ENCODE measurements at places on chromosomes 6 and 20.

GRCh38 chr20:50335866-50336265 lies 145.2 kb downstream of the CEBPB start:
- no peak for DNase-seq

DNA sequence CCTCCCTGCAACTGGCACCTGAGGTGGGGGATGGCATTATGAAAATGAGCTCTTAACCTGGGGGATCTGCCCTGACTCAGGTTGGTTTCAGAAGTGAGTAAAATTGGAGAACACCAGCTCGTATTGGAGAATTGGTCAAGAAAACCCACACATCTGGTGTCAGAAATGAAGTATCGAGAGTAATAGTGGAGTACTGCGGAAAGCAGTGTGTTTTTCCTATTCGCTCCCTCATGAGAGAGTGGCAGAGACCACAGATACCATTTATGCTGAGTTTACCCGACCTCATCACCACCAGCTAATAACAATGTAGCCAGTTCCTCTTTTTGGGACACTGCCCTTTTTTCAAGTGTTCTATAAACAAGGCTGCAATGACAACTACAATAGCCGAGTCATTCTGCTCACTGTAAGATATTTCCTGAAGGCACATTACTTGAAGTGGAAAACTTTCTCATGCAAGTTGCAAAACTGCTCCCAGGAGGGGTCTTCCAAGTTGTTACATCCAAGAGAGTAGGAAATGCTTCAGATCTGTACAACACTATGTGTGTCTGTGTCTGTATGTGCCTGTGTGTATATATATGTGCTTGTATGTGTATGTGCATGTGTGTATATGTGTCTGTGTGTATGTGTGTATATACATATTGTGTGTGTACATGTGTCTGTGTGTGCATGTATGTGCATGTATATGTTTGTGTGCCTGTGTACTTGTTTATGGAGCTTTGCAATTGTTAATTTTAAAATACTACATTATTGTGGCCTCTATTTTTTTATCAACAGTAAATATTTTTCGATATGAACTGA lies 106.0 kb upstream of the CST7 start:
- no peak for DNase-seq

DNA sequence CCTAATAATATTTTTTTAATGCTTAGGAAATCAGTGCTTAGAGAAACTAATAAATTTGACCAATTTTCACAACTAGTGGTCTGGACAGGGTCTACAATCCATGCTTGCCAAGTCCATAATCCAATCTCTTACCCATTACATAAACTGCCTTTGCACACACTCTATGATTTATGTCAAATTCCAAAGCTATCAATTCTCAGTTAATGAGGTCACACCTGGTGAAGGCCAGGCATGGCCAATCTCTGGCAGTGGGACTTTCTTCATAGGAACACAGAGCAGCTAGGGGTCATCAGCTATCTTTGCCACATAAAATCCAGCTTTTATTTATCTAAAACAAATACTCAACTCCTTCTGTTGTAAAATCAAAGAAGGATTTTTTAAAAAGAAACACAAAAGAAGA lies 21.2 kb downstream of the PAK5 start:
- no peak for DNase-seq

DNA sequence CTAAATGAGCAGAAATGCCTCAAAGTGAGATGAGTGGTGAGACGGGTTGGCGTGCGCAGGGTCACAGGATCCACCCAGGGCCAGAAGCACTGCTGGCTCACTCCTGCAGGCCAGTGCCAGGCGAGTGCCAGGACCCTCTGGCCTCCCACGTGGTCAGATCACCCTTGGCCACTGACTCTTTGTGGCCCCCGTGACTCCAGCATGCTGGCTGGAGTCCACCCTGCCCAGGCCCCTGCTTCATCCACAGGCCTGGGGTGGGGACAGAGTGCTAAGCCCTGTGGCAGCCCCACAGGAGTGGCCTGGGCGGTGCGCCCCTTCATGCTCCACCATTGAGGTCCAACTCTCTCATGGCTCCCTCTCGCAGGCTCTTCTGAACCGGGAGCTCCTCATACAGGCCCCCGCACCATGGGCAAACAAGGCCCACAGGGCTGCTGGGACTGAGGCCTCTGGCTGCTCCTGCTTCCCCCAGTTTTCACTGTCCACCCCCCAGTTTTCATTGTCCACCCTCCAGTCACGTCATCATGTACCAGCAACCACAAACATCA lies 61.6 kb downstream of the ABHD12 start:
- DNase-seq, result no peak

DNA sequence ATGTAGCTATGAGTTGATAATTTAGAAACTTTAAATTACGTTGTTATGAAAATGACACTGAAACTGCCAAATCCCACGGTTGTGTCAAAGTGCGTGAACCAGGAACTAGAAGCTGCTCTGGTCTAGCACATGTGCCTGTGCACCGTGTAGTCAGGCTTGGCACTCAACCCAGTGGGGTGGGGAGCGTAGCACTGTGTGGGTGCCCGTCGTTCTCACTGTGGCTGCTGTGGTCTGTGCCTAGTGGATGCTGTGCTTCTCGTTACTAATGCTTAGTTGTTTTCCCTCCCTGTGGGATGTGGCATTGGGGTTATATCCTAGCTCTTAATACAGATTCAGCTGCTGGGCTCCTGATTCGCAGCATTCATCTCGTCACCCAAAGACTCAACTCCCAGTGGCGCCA lies 46.2 kb upstream of the ADIG start:
- DNase-seq, result no peak

GRCh38 chr6:22221211-22221610 lies 75.6 kb downstream of the PRL start:
- DNase-seq, result no peak

GRCh38 chr20:58094698-58095097 lies 133.8 kb downstream of the ANKRD60 start:
- no peak for DNase-seq

DNA sequence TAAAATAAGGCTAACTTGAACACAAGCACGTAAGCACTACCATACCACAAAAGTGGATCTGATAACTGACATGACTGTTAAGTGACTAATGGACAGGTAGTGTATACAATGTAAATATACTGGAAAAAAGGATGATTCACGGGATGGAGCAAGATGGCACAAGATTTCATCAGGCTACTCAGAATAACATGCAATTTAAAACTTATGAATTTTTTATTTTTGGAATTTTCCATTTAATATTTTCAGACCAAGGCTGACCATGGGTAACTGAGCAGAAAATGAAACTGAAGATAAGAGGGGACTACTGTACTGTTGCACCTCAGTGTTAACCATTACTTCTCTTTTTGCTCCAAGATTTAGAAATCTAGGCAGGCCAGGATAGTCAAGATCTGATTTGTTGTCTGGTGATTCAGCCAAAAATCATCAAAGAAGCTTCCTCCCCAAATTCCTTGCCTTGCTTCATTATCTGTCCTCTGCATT lies 45.4 kb downstream of the TPBG start:
- DNase-seq, result no peak

- peak; percentile 34 for DNase-seq
Observed at GRCh38 chr6:53795702-53796450, 1.1 kb downstream of the LRRC1 start.

DNA sequence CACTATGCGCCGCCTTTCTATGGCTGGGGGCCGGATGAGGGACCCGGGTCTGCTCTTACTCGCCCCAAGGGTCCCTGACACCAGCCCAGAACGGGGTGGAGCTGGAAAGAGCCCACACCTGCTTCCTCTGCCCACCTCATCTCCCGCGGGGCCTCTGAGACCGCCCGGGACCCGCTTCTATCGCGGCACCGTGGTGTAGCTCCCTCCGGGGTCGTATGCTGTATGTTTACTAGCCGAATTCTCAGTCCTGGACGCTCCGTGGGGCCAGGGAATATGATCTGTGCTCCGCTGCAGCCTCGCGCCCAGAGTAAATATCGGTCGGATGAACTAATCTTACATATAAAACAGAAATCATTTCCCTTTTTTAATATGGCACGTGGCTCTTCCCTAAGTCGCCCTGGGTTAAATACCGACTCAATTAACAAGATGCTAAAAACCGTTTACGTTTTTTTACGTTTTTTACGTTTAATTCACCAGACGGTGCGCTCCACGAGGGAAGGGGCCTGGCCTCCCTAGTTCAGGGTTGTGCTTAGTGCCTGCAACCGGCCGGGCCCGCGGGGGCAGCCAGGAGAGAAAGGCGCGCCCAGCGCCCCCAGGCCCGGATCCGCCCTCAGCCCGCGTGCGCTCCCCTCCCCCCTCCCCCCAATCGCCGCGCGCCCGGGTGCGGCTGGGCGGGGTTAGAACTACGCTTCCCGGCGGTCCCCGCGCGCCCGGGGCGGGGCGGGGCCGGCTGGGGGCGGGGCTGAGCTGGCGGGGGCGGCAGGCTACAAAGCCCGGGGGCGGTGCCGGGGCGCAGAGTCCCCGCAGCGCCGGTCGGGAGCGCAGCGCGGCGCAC lies at the start of gene RBM38:
Gene RBM38, plus strand, starts transcription at position 793 of the 835 bp plus-strand sequence. CDS start 186 bp downstream, outside the sequence.
- DNase-seq, result no peak

DNA sequence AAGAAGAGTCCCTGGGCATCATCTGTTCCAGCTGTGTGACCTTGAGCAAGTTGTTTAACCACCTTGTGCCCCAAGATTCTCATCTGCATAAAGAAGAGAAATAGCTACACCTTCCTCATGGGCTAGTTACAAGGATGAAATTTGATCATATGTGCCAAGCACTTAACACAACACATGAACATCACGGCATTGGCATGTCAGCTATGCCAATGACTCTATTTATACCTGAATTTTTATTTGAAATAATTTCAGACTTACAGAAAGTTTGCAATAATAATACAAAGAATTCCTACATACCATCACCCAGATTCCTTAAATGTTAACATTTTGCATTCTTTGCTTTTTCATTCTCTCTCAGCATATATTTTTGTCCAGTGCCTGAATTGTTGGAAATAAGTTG lies 21.0 kb upstream of the TCF15 start:
- DNase-seq, result no peak

DNA sequence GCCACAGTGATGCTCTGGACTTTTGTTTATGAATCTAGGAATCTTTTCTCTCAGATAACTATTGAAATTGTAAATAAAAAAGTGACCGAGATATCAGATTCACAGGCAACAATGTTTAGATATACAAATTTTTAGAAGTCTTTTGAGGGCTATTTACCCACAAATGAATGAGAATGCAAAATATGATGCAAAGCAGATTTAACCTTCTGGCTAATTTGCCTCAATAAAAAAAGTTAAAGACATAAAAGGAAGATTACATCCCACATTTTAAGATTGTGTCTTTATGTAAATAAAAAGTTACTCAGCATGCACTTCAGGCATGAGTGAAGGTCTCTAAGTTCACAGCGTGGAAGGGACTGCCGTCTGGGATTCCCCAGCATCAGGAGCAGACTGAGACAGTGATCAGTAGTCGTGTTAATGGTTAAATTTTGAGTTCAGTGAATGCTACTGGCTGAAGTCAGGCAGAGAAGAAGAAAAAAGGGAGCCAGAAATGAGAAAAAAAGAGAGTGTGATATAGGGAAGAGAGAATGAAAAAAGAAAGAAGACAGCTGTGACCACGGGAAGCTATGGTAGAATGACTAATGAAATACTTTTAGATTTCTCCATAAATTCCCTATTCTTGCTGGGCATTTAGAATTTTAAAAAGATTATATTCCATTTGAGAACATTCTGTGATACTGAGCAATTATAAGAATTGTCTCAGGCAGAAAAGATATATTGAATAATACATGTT lies 93.6 kb downstream of the MYB start:
- DNase-seq, result peak; percentile 88

GRCh38 chr20:36313926-36314325 lies 7.8 kb downstream of the DLGAP4 start:
- DNase-seq, result no peak

DNA sequence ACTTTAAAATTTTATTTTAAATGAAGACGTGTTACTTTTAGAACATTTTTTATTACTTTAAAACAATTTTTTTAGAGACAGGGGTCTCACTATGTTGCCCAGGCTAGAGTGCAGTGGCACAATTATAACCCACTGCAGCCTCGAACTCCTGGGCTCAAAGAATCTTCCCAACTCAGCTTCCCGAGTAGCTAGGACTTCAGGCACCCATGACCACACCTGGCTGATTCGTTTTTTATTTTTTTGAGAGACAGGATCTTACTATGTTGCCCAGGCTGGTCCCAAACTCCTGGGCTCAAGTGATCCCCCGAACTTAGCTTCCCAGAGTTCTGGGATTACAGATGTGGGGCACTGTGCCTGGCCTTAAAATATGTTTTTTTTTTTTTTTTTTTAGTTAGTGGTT lies 287.7 kb downstream of the GMDS start:
- DNase-seq, result no peak

- peak; percentile 56 for DNase-seq
Observed at GRCh38 chr6:156988276-156989158, 211.3 kb downstream of the ARID1B start.

DNA sequence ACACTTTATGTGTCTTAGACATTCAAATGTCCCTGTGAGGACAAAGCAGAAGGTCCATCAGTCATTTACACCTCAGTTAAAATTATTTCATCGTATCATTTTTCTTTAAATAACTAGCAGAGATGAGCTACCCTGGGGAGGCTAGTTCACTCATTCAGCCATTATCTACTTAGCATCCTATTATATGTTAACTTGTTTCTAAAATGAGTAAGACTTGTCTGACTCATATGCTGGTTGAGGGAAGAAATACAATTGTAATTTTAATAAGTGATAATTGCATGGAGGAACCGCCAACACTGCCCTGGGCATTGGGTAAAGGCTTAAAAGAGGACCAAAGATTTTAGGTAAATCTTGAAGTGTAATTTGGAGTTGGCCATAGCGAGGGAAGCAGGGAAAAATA lies 12.4 kb upstream of the PTPRK start:
- DNase-seq, result no peak

GRCh38 chr20:22499515-22500166 lies 84.7 kb downstream of the FOXA2 start:
- DNase-seq, result no peak

- peak; percentile 5 for DNase-seq
Observed at GRCh38 chr6:16854986-16855385, 93.7 kb upstream of the ATXN1 start.

DNA sequence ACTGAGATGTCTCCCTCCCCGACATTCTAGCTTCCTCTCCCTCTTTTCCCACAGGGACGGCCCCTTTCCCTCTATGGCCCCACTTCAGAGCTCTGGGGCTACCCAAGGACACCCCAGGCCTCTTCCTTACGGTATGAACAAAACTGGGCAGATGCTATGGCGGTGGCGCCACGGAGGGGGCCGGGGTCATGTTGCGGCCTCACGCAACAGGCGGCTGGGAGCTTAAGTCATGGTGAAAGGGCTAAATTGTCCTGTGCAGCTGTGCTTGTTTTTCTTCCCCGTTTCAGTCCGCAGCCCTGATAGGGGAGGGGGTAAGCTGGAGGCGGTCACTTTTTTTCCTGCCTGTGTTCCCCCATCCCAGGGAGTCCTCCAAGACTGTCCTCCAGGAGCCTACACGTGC lies 17.6 kb upstream of the KIAA1755 start:
- no peak for DNase-seq

Data from NCI-H526 treated with DMSO at 0.1 percent for 48 hours (cell line).